ENCODE measurements at places on chromosomes 2 and 18.

DNA sequence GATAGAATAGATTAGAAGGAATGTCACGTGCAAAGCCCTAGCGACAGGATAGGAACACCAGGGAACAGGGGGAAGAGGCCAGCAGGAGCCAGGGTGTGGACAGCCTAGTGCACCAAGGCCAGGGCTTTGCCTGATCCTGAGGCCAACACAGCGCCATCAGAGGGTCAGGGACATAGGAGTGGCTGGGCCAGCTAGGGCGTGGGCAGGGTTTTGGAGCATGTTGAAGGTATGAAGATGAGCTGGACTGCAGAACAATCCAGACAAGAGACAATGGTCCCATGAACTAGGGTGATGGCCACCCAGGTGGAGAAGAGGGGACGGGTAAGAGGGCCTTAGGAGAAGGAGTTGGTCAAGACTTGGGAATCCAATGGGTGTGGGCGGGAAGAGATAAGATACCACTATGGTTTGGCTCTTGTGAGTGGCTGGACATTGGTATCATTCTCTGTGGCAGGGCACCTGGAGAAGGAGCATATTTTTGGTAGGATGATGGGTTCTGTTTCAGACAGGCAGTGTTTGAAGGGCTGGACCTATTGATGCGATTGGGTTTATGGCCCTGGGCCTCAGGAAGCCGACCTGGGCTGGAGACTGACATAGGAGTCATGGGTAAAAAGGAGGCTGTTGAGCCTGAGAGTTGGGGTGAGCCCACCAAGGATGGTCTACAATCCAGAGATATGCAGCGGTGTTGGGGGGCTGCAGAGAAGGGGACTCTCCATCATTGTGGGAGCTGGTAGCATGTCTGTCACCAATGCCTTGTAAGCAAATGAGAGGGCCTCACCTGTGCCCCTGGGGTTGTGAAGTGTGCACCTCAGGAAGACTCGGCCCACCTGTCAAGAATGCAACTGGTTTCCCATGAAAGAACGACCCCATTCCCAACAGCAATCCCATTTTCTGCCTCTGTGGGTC is 2.0 kb upstream of the HS1BP3 start:
- DNase-seq: no peak

GRCh38 chr18:22422909-22423548 is 5.3 kb upstream of the CTAGE1 start:
- DNase-seq: no peak

DNA sequence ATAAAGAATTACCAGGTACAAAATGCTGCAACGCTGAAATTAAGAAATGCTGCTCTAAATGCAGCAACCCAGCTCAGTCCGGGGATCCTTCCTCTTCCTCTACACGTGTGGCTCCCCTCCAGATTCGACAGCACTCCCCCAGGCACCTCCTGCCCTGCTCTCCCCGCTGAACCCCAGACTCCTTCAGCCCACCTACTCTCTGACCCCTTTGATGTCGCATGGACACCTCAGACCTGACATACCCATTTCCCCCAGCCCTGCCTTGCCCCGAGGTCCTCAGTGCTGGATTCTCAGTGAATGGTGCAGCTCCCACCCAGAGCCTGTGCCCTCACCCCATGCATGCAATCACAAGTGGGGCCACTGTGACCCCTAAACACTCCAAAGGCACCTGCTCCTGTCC is 4.6 kb upstream of the ADRA2B start:
- no peak for DNase-seq

GRCh38 chr2:60070736-60071489 is 482.5 kb downstream of the BCL11A start:
- no peak for DNase-seq

DNA sequence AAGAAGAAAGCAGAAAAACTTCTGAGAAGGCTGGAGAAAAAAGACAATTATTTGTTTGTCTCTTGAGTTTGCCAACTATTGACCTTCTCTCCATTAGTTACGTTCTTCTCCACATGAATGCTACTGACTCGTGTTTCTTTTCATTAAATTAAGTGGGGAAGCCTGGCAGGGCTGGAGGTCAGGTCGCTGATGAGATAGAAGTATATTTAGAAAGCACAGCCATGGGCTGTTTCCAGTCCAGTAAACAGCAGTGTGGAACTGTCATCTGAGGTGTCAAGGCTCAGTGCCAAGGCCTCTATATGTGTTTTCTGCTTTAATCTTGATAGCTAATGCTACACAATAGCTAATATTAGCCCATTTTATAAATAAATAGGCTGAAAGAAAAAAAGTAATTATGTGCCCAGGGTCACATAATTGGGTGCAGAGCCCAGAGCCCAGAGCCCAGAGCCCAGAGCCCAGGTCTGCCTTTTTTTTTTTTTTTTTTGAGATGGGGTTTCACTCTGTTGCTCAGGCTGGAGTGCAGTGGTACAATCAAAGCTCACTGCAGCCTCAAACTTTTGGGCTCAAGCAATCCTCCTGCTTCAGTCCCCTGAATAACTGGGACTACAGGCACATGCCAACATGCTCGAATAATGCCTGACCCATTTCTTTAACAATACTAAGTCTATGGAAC is 6.3 kb downstream of the MSGN1 start:
- no peak for DNase-seq

- peak; percentile 13 for DNase-seq
Measured at GRCh38 chr18:8610459-8610851, 1.2 kb downstream of the RAB12 start.

DNA sequence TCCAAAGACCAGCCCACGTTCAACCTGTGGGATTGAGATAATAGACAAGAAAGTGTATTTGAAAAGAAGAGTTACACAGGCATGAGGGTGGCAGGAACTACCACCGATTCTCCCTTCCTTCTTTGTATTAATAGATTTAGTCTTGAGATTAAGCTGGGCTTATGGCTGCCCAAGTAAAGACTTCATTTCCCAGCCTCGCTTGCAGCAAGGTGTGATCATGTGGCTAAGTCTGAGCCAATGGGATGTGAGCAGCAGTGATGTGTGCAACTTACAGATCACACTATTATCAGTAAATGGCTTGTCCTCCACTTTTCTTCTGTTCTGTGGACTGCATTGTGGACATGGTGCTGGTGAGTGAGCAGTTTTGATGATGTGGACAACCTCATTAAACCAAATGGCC is 101.7 kb downstream of the POLR1A start:
- DNase-seq: no peak

GRCh38 chr2:149650006-149650405 is 62.4 kb upstream of the MMADHC start:
- DNase-seq: no peak

- DNase-seq: no peak
Measured at GRCh38 chr2:170972296-170973224, 43.5 kb downstream of the GORASP2 start.

DNA sequence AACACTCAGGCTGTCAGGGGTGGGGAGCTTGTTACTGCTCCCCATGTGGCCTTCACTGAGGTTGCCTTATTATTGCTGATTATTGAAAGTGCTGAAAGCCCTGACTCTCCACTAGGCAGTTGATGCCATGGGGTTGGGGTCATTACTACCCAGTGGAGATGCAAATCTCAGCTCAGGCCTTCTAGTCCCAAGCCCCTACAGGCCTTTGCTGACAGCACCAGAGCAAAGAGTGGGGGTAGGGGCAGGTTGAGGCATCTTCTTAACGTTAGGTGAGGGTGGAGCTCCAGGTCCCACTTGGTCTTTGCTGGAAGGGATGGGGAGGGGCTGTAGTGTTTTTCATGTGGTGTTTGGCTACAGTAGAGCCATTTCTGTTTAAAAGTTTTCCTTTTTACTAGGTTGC is 104.5 kb downstream of the UXS1 start:
- no peak for DNase-seq

DNA sequence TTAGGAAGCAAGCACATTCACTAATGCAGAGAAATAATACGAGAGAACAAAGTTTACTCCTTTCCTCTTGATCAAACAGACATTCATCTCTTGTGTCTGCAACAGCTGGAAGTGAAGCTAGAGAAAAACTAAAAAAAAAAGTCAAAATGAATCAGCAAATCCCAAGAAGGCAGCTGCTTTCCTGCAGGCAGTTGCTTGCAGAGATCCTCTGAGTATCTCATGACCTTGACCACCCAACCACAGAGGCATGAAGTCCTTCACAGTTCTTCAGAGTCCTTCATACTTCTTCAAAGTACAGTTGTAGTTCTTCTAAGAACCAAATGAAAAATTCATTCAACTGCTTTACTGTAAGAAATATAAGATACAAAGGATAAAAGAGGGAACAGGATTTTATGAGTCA is 97.2 kb upstream of the ACVR1C start:
- no peak for DNase-seq

DNA sequence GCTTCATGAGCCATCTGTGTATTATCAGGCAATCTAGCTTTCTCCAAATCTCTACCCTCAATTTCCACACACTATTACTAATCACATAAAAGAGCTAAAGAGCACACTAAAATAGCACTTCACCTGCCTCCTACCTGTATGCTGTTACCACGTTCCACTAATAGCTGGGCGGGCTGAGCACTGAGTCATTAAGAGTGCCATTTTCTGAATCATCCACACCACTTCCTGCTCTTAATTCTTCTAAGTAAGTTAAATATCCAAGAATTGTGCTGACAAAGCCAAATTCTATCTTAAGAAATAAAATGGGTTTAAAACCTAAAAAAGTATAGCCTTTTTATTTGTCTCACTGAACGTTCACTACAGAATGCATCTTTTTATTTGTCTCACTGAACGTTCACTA is 35.7 kb downstream of the NOL10 start:
- peak; percentile 67 for DNase-seq

DNA sequence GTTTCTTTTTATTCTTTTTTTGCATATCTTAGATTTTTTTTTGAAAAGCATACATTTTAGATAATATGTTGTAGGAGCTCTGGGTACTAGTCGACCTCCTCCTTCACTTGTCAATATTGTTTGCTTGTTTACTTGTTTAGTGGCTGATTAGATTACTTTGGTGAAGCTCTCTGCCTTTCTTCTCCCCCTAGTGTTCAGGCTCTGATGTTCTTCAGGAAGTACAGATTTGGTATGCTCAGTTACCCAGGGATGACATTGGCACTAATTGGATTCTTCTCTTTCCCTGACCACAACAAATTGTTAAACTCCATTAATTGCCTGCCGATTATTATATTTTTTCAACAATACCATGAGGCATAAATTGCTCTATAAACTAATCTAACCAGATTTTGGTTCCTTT is 491.2 kb downstream of the SUCLG1 start:
- no peak for DNase-seq

GRCh38 chr2:200741468-200742202 is 70.1 kb upstream of the BZW1 start:
- DNase-seq: no peak

DNA sequence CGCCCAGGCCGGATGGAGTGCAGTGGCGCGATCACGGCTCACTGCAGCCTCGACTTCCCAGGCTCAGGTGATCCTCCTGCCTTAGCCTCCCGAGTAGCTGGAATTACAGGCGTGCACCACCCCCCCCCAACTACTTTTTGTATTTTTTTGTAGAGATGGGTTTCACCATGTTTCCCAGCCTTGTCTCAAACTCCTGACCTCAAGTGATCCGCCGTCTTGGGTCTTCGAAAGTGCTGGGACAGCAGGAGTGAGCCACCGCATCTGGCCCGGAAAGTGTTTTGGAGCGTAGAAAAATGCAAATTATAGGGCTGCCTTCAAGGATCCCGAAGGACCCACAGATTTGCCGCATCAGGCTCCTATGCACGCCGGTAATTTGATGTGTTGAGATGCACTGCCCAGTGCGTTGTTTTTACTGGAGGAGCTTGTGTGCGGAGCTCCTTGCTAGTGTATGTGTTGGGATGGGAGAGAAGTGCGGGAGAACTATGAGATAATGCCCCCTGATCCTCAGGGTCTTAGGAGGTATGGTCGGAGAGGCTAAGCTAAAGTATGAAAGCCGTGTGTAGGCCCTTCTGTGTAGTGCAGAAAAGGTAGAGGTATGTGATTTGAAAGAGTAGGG is 1.2 kb upstream of the CLASP1 start:
- DNase-seq: no peak

GRCh38 chr2:67076239-67076624 is 320.9 kb upstream of the ETAA1 start:
- no peak for DNase-seq

DNA sequence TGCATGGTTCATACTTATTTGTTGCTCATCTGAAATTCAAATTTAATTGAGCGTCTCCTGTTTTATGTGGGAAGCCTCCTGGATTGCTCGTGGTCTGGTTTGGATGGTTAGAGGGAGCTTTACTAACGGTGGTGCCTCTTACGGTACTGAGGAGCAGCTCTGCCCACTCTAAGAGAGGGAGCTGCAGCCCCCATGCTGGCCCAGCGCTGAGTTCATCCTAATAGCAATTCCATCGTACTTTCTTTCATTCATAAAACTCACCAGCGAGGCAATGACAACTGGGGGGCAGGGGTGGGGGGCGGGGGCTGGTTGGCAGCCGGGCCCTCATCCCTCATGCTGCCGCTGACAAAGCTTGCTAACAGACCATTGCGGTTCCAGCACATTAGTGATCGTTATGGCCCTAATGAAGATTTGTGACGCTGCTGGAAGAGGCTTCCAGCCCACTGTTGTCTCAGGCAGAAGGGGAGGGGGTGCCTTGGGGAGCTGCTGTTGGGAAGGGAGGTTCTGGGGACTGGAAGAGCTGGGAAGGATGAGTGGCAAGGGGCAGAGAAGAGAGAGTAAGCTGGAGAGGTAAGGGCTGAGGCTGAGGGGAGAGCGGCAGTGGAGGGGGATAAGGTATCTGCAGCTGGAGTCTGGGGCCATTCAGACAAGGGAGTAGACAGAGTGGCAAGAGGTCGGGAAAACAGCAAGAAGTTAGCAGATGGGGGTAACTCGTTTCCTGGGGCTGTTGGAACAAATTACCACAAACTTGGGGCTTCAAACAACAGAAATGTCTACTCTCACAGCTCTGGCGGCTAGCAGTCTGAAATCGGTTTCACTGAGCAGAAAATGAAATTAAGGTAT is 238.1 kb downstream of the LPIN1 start:
- no peak for DNase-seq

DNA sequence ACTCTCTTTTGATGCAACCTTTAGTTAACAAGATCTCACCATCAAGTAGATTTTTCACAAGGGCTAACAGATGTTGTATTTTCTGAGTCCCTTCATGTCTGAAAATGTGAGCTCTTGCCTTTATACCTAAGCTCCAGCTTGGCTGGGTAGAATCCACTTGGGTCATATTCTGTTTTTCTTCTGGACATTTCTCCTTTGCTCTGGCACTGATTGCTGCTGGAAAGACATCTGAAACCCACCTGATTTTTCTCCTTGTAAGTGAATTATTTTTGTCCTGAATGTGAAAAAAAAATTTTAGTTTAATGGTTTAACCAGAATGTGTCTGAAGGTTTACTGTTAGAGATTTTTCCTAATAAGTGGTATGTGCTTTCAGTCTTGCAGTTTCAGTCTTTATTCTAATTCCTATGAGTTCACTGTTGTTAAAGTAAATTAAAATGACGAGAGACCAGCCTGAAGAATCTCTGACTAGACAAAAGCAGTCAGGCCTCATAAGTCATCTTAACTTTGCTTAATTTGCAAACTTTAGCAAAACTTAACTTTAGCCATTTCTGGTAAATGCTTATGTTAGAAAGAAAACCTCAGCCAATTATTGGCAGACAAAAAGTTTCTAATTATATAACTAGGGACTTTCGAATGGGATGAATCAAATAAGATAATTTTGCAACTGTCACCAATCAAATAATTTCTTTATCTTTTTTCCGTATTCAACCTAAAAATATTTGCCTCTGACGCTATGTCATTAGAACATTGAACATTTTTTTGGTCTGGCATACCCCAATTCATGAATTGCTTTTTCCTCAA is 70.8 kb downstream of the ACAA2 start:
- DNase-seq: no peak
